ENCODE measurements at places on chromosomes 16 and 17.

GRCh38 chr16:86511317-86512161, 1.2 kb downstream of the FOXF1 start:
- DNase-seq = no peak

- DNase-seq = no peak
Measured at GRCh38 chr17:29357821-29358232, 32.3 kb upstream of the TAOK1 start.

- DNase-seq = no peak
Measured at GRCh38 chr16:72427051-72427782, 255.3 kb upstream of the PMFBP1 start.

DNA sequence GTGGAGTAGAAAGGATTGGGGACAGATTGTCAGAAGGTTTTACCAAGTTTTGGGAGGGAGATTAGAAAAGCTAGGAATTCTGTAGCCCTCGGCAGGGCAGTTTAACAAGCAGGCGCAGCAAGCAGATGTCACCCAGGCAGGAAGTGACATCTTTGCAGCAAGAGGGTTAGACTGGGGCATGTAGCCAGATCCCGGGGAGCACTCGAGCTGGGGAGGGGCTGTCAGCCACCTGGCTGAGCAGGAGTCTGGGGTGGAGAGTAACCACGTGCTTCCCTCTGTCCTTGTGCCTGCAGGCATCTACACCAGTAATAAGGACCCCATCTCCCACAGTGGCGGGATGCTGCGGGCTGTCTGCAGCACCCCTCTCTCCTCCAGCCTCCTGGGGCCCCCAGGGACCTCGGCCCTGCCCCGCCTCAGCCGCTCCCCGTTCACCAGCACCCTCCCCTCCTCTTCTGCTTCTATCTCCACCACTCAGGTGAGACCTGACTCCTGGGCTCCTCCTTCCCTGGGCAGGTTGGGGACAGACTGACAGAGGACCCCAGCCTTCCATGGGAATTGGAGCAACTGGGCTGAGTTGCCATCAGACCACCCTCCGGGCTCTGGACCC, 12.2 kb downstream of the MLLT6 start:
- DNase-seq = no peak

DNA sequence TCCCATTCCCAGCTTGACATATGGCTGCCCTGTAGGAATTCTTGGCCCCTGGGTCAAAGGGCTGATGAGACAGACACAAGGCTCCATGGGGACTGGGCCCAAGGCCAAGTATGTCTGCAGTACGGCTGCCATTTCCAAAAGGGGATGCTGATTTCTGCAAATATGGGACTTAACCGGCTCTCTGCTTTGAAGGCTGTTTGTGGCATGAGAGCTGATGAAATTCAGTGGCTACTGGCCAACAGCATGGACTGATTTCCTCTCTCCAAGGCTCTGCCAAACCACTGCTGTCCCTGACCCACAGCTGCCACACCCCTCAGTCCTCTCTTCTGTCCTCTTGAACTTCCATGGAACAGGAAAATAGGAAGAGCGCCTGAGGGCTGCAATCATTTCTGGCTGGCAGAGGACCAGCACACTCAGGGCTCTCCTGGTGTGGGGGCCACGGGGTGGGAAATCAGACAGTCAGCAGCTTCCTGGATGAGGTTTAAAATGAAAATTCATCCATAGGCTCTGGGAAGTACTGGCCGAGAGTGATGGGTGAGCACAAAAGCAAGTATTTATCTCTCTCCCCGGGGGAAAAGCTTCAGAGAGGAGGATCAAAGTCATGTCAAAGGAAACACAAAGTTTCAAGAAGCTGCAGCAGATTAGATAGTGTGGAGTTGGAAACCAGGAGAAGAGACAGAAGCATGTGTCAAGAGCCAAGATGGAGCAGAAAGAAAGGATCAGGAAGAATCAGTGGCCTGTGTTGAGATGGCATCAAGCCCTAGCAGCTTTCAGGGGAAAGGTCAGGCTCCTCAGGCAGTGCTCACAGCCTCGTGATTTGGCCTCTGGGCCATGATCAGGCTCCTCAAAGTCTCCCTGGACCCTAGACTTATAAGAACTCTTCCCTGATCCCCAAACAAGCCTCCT, 64.1 kb upstream of the SREBF1 start:
- DNase-seq = no peak

GRCh38 chr16:85491798-85492294, 121.3 kb upstream of the GSE1 start:
- no peak for DNase-seq

DNA sequence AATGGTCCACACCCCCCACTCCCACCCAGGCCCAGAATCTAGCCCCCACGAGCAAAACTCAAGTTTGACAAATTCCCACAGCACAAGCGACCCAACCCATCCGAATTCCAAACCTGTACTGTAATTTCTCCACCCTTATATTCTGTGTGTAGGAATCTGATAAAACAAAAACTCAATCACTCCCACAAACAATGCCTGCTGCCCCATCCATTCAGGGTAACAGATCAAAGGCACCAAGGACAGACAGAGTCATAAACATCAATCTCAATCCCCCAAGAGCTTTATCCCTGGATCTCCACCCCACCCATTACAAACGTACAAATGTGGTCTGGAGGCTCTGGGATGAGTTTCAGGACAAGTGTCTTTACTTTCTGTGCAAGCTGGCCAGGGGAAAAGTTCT, 157.8 kb downstream of the AXIN2 start:
- no peak for DNase-seq

GRCh38 chr16:87970186-87970585, 19.0 kb downstream of the BANP start:
- DNase-seq = no peak

GRCh38 chr17:67648032-67648905, 69.5 kb upstream of the NOL11 start:
- DNase-seq = no peak

DNA sequence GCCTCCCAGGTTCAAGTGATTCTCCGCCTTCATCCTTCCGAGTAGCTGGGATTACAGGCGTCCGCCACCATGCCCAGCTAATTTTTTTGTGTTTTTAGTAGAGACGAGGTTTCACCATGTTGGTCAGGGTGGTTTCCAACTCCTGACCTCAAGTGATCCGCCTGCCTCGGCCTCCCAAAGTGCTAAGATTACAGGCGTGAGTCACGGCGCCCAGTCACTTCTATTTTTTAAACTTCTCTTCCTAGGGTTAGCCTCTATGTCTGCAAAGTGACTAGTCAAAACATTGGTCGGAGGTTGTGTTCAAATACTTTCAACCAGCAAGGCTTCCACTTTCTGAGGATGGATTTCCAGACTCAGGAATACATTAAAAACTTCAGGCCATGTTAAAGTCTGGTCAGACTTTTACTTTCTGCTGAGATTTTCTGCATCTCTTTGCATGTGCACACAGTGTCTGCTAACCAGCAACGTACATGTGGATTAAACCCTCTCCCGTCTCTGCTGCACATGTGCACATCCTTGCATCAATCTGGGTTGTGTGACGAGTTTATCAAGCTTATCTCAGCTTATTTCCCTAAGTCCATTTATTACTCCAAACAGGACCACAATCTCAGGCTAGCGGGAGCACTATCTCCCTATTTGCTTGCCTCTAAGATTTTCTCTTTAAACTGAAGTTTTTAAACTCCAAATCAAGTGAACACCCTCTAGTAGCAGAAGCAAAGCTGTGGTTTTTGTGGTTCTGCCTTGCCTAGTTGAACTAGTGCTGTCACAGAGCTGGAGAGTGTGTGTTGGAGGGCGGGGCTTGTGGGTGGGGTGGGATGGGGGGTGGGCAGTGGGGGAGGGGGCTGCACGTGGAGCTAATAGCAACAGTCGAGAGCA, 525.2 kb upstream of the GOT2 start:
- no peak for DNase-seq

- DNase-seq = no peak
Measured at GRCh38 chr17:71521724-71522123, 599.1 kb upstream of the SOX9 start.

GRCh38 chr16:18018376-18018775, 318.2 kb downstream of the NPIPA8 start:
- no peak for DNase-seq

DNA sequence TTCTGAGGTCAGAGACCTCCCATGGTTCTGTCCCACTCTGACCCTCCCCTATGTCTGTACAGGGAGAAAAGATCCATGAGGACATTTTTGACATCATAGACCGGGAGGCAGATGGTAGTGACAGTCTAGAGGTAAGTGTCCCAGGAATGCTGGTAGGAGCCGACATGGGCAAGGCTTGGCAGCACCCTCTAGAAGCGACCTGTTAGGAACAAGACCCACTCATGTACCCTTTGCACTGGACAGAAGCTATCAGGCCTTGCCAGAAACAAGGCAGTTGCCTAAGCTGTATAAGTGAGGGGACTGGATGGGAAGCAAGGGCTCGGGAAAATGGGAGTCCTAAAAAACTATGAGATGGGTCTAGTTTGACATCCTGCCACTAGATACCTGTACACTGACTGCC, 2.5 kb downstream of the TUBG1 start:
- DNase-seq = no peak

DNA sequence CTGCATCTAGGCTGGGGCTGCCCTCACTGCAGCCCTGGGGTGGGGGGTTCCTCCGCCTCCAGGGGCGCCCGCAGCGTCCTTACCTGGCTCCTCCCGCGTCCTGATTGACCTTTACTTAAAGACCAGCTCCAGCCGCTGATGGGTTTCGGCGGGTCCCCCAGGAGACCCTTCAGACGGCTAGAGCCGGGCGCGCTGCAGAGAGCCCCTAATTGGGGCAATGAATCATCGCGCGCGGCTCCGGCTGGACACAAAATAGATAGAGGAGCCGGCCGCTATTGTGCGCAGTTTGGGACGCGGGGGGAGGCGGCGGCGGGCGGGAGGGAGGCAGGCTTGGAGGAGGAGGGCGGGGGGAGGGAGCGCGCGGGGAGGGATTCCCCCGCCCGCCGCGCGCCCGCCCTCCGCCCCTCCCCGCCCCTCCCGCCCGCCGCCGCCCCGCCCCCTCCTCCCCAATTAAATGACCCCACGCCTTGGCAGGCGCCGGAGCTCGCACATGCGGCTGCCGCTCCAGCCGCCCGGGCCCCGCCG, 56.5 kb upstream of the CIBAR2 start:
- no peak for DNase-seq

- no peak for DNase-seq
Measured at GRCh38 chr16:85079785-85080570, 32.3 kb downstream of the CIBAR2 start.

- no peak for DNase-seq
Measured at GRCh38 chr17:1002412-1002753, 5.5 kb downstream of the TIMM22 start.

- DNase-seq = no peak
Measured at GRCh38 chr17:62986549-62986948, 20.5 kb downstream of the TANC2 start.

DNA sequence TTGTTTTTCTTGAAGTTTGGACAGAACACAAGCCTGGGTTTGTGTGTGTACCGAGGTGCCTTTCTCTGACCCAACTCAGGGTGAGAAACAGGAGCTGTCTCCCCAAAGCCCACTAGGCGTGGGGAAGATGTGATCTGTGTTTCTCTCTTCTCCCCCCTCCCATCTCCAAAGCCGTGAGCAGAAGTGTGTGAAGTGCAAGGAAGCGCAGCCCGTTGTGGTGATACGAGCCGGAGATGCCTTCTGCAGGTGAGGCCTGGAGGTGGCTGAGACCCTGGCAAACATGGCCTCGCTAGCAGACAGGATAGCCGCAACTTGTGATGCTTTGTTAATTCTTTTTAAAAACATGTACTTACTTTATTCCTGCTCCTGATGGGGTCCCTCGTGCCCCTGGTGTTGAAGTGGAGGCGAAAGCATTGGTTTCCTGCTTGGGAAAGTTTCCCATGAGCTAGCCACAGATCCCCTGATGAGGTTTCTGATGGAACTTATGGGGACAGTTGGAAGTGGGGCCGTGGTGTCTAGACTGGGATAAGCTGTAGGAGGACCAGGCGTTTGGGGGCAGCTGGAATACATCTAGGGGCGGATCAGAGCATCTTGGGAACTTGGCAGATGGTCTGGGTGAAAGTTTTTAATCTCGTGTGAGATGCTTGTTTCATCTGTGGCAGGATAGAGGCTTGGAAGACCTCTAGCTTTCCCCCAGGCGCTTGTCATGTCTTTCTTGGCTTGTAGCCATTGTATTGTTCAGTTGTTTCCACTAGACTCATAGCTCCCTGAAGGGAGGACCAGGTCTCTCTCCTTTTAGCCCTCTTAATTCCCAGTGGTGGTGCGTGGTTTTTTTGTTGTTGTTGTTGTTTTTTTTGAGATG, 893 bp downstream of the CTU2 start:
- DNase-seq = no peak

DNA sequence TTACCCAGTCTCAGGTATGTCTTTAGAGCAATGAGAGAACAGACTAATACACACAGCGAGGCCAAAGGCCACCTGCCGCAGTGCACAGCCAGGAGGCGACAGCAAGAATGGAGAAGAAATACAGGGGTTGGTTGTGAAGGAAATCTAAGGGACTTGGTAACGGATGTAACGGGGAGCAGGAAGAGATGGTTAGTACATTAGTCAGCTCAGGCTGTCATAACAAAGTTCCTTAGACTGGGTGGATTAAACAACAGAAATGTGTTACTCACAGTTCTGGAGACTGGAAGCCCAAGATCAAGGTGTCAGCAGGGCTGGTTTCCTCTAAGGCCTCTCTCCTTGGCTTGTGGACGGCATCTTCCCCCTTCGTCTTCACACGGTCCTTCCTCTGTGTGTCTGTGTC, 47.1 kb downstream of the TVP23C start:
- DNase-seq = no peak

GRCh38 chr16:27405546-27406451, 3.8 kb downstream of the IL21R start:
- peak; percentile 73 for DNase-seq

DNA sequence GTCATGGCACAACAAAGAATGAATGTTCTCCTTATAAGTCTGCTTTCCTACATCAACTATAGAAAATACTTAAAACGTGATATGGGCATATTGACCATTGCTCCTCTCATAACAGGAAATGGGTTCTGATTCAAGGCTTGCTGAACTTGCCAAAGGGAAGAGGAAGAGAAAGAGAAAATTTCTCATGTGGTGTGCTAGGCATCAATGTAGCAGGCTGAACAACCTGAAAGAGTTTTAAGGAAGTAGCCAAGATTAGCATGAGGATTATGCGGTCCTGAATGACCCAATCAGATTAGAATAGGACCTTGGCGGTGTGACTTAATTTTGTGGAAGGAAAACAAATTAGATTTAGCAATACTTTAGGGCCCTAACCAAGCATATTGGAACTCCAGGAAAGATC, 617.7 kb upstream of the CDH11 start:
- no peak for DNase-seq

- DNase-seq = no peak
Measured at GRCh38 chr16:54697677-54698076, 233.0 kb upstream of the IRX5 start.

DNA sequence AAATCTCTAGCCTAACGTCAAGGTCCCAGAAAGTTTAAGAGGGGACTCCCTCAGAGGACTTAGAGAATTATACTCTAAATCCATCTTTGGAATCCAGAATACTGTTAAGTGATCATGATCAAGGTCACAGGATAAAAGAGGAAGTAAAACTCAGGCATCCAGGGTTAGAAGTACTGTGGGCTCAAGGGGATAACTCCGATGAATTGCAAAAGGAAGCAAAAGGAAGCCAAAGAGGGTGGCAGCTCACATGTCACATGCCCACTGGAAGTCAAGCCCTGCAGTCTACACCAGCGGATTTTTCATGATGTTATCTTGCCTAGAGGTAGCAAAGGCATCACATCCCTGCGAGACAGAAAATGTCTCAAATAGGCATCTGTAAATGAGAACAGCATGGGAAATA, 3.8 kb downstream of the ZNF821 start:
- DNase-seq = no peak

All from stimulated activated CD4-positive, alpha-beta T cell treated with anti-CD3 and anti-CD28 coated beads, Interleukin-4, amount 100 ng/mL, for 48 hours (primary cell).